Esophagus muscularis mucosa (tissue), 4 donors: ENCODE measurements at places on chromosomes 11 and 22. TPM values are rescaled to one million over a fixed set of nuclear protein-coding genes. Genes with fewer than 3 reads are reported as not detected.

CARS1 gene
- 35.6 TPM for total RNA-seq

- DNase-seq: no peak
These were observed 1295.9 kb downstream of the JRKL start for GRCh38 chr11:97685695-97686094.

DNA sequence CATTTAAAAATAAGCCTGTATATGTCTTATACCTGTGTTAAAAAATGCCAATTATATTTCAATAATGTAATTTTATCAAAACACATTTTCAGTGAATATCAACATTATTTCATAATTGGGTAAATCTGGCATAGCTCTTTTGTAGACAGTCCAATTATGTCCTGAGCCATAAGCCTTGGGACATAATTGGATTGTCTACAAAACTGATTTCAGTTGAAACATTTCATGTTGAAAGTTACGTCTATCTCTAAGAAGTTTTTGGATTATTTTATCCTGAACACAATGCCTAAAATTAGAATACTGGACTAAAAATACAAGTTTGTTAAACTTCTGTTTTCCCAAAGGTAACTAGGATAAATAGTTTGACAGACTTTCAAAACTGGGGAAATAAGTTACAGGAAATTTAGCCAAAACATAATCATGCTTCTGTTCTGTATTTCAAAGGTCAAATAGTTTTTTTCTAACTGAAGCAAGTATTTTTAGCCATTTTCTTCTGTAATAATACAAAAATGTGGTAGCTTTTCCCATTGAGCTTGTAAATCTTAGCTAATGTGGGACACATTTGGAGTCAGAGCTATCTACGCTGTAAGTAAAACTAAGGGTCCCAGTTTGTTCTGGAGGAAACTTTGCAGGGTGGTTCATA lies 100.7 kb upstream of the BIRC3 start:
- DNase-seq: no peak

DNA sequence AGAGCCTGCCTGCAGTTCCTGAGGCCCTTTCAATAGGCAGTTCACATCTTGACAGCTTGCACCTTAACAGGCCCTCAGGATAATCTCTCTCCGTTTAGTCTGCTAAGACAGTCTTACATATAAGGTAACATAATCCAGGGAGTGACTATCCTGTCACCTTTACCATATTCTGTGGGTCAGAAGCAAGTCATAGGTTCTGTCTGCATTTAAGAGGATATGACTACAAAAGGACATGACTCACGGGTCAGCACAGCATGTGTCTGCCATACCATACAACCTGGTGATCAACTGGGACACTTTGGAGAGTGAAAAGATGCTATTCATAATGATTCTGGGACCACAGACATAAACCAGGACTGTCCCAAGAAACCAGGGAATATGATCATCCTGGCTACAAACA lies 611.1 kb downstream of the SOX6 start:
- no peak for DNase-seq

GRCh38 chr11:108858622-108859021 lies 193.8 kb downstream of the DDX10 start:
- DNase-seq: no peak

- no peak for DNase-seq
These were observed 19.2 kb upstream of the PGM2L1 start for GRCh38 chr11:74417379-74417804.

DNA sequence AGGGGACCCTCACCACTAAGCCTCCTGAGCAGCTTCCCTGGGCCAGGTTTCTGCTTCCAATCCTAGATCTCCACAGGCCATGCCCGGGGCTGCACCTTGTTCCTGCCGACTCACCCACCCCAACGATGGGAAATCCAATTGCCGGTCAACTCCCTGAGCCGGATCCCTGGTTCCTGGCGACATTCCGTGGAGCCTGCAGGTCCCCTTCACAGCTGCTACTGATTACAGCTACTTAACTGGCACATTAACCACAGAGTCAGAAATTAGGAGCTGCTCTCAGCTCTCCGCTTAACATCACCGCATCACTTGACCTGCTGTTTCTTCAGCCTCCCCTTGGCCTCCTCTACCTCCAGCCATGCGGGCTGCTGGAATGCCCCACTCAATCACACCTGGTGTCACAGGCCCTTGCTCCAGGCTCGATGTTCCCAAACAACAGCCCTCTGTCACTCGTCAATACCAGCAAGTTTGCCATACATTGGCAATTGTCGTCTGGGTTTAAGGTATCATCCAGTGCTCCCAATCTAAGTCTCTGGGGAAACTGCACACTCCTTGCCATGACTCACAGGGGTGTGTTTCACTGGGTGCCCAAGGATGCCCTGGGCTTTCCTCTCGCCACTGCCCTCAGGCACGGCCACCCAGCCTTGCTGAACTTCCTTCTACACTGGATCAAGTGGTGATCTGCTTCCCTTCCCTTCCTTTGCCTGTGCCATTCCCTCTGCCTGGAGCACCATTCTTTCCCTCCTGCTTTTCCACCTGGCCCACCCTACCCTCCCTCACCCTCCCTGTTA lies 181.0 kb downstream of the MN1 start:
- no peak for DNase-seq

DNA sequence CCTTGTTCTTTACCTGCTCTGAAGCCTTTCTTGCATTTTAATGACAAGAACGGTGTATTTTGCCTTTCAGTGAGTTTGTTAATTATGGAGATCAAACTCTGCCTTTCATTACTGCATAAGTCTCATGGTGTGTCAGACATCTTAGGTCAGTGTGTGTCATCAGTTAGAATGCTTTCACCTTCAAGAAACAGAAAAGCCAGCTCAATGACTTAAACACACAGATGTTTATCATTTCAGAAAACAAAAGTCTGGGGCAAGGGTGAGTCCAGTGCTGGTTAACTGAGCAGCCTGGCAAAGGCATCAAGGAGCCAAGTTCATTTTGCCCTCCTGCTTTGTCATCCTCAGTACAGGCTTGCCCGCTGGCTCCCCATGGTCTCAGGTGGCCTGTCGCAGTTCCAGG lies 54.5 kb downstream of the PACS1 start:
- DNase-seq: no peak
